NCI-H2171 treated with DMSO at 0.1 percent for 48 hours (cell line): ENCODE measurements at places on chromosomes 11 and 22.

- no peak for DNase-seq
Observed at GRCh38 chr11:31796499-31797189, 14.5 kb downstream of the PAX6 start.

DNA sequence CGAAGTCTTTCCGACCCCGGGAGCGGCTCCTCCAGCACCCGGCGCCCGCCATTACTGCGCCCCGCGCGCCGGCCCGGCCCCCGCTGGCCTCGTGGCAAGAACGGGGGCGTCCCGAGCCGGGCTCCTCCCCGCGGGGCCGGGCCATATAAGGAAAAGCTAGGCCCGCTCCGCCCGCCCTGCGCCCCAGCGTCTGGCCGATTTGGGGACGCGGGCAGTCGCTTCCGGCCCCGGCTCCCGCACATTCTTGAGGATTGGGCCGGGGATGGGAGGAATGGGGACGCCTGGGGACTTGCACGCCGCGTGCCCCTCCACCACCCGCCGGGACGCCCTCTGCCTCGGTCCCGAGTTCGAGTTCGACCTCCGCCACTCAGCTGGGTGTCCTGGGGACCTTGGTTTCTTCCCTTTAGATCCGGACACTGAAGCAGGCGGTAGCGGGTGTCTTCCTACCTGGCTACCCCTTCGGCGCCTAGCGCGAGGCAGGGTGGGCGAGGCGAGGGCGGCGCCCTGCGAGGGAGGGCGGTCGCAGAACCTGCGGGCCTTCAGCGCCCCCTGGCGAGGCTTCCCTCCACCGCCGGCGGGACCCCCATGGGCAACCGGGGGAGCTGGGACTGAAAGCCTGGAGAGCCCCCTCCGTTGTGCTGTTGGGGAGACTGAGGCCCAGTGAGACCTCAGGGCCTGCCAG is 3.8 kb downstream of the SMTN start:
- peak; percentile 76 for DNase-seq

DNA sequence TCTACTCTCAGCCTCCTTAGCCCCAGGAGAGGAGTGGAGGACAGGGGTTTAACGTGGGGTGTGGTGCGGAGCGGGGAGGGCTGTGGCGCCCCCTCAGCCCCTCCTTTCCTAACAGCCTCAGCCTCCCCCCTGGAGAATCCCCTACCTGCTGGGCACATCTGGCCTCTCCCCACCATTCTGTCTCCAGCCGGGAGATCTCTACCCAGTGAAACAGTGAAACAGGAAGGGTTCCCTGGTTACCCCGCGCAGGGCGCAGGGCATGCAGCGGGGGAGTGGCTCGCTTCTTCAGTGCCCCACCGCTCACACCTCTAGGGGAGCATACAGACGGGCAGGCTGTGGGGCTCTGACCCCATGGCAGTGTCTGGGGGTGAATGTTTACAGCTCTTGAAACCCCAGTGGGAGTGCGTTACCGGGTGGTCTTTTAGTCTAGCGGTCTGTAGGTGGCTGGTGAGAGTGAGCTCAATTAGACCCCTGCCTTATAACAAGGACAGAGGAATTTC is 54.7 kb upstream of the CCDC188 start:
- no peak for DNase-seq

DNA sequence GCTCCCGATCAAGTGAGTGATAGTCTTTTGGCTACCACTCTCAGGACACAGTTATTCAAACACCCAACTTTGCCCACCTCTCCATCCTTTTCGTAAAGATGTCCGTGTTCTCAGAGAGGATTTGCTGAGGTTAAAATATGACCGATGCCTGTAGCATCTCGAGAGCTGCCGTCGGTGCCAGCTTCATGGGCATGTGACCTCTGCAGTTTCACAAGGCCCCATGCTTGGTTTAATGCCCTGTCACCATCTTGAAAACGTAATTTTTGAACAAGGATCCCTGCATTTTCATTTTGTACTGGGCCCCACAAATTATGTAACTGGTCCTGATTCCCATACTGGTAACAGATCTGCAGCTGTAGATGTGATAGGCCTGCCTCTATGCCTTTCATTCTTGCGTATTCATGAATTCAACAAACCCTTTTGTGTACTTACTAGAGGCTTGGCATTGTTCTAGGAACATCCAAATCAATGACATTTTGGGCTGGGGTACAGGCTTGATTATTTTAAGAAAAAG is 85.1 kb downstream of the BMAL1 start:
- no peak for DNase-seq

GRCh38 chr11:72624496-72625201 is 49.6 kb downstream of the PDE2A start:
- no peak for DNase-seq
